PC-9 (cell line): ENCODE measurements at places on chromosomes 3 and 15. TPM values are rescaled to one million over a fixed set of nuclear protein-coding genes. Genes with fewer than 3 reads are reported as not detected.
A peak's percentile ranks its signal among the peaks of the same experiment; 100 is the strongest.

The TGM5 gene
- total RNA-seq, result 0.39 and 1.7 TPM in 2 replicates

The AGBL1 gene
- not detected in 2 replicates for total RNA-seq

The TRH gene
- total RNA-seq, result not detected in 2 replicates

The CHRM5 gene
- total RNA-seq, result not detected in 2 replicates

The TTC21A gene
- 9.0 and 9.5 TPM in 2 replicates for total RNA-seq

The ZNF502 gene
- 2.1 and 2.8 TPM in 2 replicates for total RNA-seq

The SLC24A5 gene
- total RNA-seq, result not detected in 2 replicates

The SAXO2 gene
- total RNA-seq, result 1.7 and 2.7 TPM in 2 replicates

The ACTC1 gene
- total RNA-seq, result not detected in 2 replicates

The HTR3D gene
- total RNA-seq, result not detected in 2 replicates

The TTLL13 gene
- 0.93 and 0.96 TPM in 2 replicates for total RNA-seq

The NOX5 gene
- total RNA-seq, result 0.85 and 1.5 TPM in 2 replicates

The TEX264 gene
- total RNA-seq, result 44.3 and 53.0 TPM in 2 replicates

The SLC30A4 gene
- 2.7 and 3.0 TPM in 2 replicates for total RNA-seq

GRCh38 chr15:80264031-80264430 is 12.0 kb upstream of the CTXND1 start:
- peaks cover 64% of the 10 kb centered on the region for H3K27me3 ChIP-seq
- no peak overlapping the region for H3K27ac ChIP-seq
- DNase-seq, result no peak

DNA sequence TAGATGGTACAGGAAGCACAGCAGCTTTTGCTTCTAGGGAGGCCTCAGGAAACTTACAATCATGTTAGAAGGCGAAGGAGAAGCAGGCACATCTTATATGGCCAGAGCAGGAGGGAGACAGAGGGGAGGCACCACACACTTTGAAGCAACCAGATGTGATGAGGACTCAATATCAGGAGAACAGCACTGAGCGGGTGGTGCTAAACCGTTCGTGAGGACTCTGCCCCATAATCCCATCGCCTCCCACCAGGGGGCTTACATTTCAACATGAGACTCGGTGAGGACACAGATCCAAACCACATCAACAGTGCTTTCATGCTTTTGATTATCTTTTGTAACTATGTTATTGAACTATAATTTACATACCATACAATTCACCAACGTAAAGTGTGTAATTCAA is 7.6 kb upstream of the TMEM44 start:
- H3K4me3 ChIP-seq, result no peak overlapping the region
- no peak overlapping the region for H3K27ac ChIP-seq
- no peak for DNase-seq
- H3K4me1 ChIP-seq, result no peaks in the 10 kb centered on the region
- no peaks in the 10 kb centered on the region for H3K27me3 ChIP-seq

- no peaks in the 10 kb centered on the region for H3K36me3 ChIP-seq
These were observed 5.6 kb downstream of the ZBTB38 start for GRCh38 chr3:141373768-141374526.

DNA sequence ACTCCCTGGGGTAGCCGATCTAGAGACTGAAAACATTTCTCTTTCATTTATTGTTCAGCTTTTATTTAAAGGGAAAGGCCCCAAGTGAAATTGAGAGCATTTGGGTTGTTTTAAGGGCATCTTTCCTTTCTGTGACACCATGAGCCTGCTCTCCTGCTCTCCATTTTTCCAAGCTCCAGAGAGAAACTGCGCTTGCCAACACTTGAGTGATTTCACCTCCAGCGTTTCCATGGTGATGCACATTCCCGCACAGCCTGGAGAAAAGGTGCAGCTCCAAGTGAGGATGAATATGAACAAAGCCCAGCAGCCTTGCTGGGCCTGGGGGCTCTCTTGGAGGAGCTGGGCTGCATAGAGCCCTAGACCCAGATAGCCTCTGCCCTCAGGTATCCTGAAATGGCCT is 159.2 kb upstream of the PPP2R3A start:
- H3K4me1 ChIP-seq, result no peaks in the 10 kb centered on the region
- H3K27me3 ChIP-seq, result peaks cover 43% of the 10 kb centered on the region
- no peak for DNase-seq
- no peaks in the 10 kb centered on the region for H3K36me3 ChIP-seq

GRCh38 chr3:55669133-55669532 is 182.0 kb upstream of the WNT5A start:
- no peak overlapping the region for H3K27ac ChIP-seq
- no peaks in the 10 kb centered on the region for H3K27me3 ChIP-seq
- DNase-seq, result no peak
- H3K4me1 ChIP-seq, result no peaks in the 10 kb centered on the region
- H3K4me3 ChIP-seq, result no peak overlapping the region
- no peaks in the 10 kb centered on the region for H3K36me3 ChIP-seq

GRCh38 chr15:97858296-97858695 is 102.2 kb upstream of the ARRDC4 start:
- H3K27me3 ChIP-seq, result no peaks in the 10 kb centered on the region
- H3K4me3 ChIP-seq, result no peak overlapping the region
- H3K27ac ChIP-seq, result no peak overlapping the region
- H3K4me1 ChIP-seq, result no peaks in the 10 kb centered on the region

DNA sequence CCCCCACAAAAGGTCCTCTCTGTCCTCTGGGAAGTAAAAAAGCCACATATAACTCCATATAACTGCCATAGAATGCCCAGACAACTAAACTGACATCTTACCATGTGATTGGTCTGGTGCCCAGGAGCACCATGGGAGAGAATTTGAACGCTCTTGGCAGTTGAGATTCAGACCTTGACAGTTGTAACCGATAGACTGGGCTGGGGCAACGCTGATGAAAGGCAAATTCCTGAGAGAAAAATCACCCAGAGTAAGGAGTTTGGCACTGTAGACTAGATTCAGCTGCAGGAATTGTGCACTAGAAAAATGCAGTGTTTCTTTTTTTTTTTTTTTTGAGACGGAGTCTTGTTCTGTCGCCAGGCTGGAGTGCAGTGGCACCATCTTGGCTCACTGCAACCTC is 240.5 kb downstream of the SOX2 start:
- no peak overlapping the region for H3K27ac ChIP-seq
- H3K4me1 ChIP-seq, result no peaks in the 10 kb centered on the region
- H3K4me3 ChIP-seq, result no peak overlapping the region

GRCh38 chr3:29186131-29186599 is 94.7 kb upstream of the RBMS3 start:
- no peaks in the 10 kb centered on the region for H3K36me3 ChIP-seq
- H3K4me1 ChIP-seq, result peaks cover 13% of the 10 kb centered on the region; the same call in 1 of the 2 replicates
- no peak overlapping the region for H3K4me3 ChIP-seq
- H3K27me3 ChIP-seq, result no peaks in the 10 kb centered on the region
- peak overlapping the region; percentile 47 for H3K27ac ChIP-seq

DNA sequence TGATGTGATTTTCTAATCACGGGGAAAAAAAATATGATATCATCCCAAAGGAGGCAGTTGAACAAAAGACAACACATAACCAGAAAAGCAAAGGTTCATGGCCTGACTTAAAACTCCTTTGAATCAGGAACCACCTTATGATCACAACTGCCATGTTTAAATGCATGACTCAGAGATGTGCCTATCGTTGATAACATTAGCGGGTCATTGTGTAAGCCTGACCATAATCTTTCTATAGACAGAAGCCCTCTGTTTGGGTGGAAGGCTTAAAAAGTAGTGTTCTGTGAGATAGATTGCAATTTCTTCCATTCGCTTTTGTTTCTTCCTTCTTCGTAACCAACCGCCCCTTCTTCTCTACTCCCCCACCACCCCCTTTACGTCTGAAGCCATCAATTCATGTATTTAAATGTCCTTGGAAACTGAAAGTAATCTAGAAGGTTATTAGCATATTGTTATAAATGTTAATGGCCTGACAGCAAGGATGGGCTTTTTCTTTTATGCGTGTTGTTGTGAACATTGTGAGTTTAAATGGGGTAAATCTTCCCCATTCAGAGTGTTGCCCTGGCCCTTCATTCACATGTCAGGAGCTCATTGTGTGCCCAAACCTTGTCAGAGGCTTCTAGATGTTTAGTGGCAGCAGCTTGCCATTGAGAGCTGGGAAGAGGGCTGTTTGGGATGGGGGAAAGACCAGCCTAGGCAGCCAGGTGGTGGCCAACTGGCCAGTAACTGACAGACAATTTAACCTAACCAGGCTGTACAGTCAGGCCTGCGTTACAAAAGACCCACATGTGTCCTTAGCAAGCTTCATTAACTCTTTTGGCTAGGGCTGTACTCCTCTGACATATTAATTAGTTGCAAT is 64.5 kb downstream of the EPHA3 start:
- no peak overlapping the region for H3K4me3 ChIP-seq
- no peaks in the 10 kb centered on the region for H3K36me3 ChIP-seq
- no peaks in the 10 kb centered on the region for H3K27me3 ChIP-seq
- H3K27ac ChIP-seq, result no peak overlapping the region
- DNase-seq, result no peak

GRCh38 chr3:131728898-131729642 is 226.3 kb upstream of the MRPL3 start:
- DNase-seq, result peak; percentile 64
- H3K4me1 ChIP-seq, result peaks cover 16% of the 10 kb centered on the region
- no peaks in the 10 kb centered on the region for H3K27me3 ChIP-seq
- no peaks in the 10 kb centered on the region for H3K36me3 ChIP-seq

DNA sequence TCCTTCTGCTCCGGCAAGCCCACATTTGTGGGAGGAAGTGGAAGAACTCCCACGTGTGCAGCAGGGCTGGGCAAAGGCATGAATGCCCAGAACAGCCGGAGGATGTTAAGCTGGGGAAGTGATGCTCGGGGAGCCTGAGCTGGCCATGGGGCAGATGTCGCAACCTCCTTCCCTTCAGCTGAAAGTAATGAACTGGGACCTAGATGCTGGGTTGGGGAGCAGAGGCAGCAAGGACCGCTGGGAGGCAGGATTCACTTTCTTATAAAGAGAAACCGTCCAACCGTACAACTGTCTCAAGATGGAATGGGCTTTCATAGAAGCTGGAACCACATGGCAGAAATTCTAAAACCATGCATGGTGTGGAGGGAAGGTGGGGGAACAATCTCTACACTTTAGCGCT is 290.9 kb downstream of the OCA2 start:
- H3K27ac ChIP-seq, result no peak overlapping the region
- H3K27me3 ChIP-seq, result peaks cover 44% of the 10 kb centered on the region
- H3K4me1 ChIP-seq, result no peaks in the 10 kb centered on the region
- H3K4me3 ChIP-seq, result no peak overlapping the region

GRCh38 chr3:18424729-18425640 is at the start of gene SATB1:
Gene SATB1 (minus strand): TSS chr3:18425339. CDS start chr3:18420967, 4,372 bp downstream.
- H3K27ac ChIP-seq, result peak within 1 kb of the TSS; percentile 50
- H3K36me3 ChIP-seq, result no peaks in the 10 kb centered on the region
- peak; percentile 69 for DNase-seq
- peak within 1 kb of the TSS; percentile 86 for H3K4me3 ChIP-seq
- peaks cover 26% of the 10 kb centered on the region for H3K4me1 ChIP-seq
- no peaks in the 10 kb centered on the region for H3K27me3 ChIP-seq

GRCh38 chr15:67085818-67086636 is 20.6 kb downstream of the SMAD3 start:
- H3K27ac ChIP-seq, result 0 out of 2 replicates have a peak overlapping the region, but pooled peaks have one; percentile 30
- no peaks in the 10 kb centered on the region for H3K27me3 ChIP-seq
- H3K4me3 ChIP-seq, result no peak overlapping the region
- H3K4me1 ChIP-seq, result peaks cover 98% of the 10 kb centered on the region
- peaks cover 15% of the 10 kb centered on the region for H3K36me3 ChIP-seq

GRCh38 chr3:37441689-37442088 is 267.3 kb upstream of the LRRFIP2 start:
- peaks cover 21% of the 10 kb centered on the region for H3K27me3 ChIP-seq
- H3K36me3 ChIP-seq, result no peaks in the 10 kb centered on the region
- DNase-seq, result no peak
- no peak overlapping the region for H3K27ac ChIP-seq

GRCh38 chr3:149252272-149252671 is 30.6 kb upstream of the CP start:
- H3K27me3 ChIP-seq, result no peaks in the 10 kb centered on the region
- H3K4me1 ChIP-seq, result peaks cover 14% of the 10 kb centered on the region
- H3K27ac ChIP-seq, result no peak overlapping the region
- no peak overlapping the region for H3K4me3 ChIP-seq
- DNase-seq, result no peak

- H3K27ac ChIP-seq, result no peak overlapping the region
- H3K4me3 ChIP-seq, result no peak overlapping the region
- no peaks in the 10 kb centered on the region for H3K36me3 ChIP-seq
- DNase-seq, result no peak
- peaks cover 90% of the 10 kb centered on the region for H3K27me3 ChIP-seq
- no peaks in the 10 kb centered on the region for H3K4me1 ChIP-seq
These were observed 48.2 kb downstream of the CRYGS start for GRCh38 chr3:186496016-186496415.

GRCh38 chr15:38622908-38623307 is 58.3 kb upstream of the RASGRP1 start:
- H3K4me3 ChIP-seq, result no peak overlapping the region
- H3K36me3 ChIP-seq, result no peaks in the 10 kb centered on the region
- no peaks in the 10 kb centered on the region for H3K27me3 ChIP-seq
- 0 out of 2 replicates have a peak, but pooled peaks cover 5% of the 10 kb centered on the region for H3K4me1 ChIP-seq

- no peak overlapping the region for H3K27ac ChIP-seq
- peaks cover 4% of the 10 kb centered on the region; the same call in 1 of the 2 replicates for H3K4me1 ChIP-seq
- DNase-seq, result no peak
These were observed 21.5 kb upstream of the MYO1E start for GRCh38 chr15:59394166-59394661.

GRCh38 chr15:45715528-45715927 is 80.7 kb downstream of the SQOR start:
- H3K27me3 ChIP-seq, result 0 out of 2 replicates have a peak, but pooled peaks cover 6% of the 10 kb centered on the region
- no peak overlapping the region for H3K27ac ChIP-seq
- no peaks in the 10 kb centered on the region for H3K36me3 ChIP-seq
- H3K4me3 ChIP-seq, result no peak overlapping the region

GRCh38 chr3:185984203-185984602 is 46.4 kb upstream of the TRA2B start:
- H3K27me3 ChIP-seq, result no peaks in the 10 kb centered on the region
- no peaks in the 10 kb centered on the region for H3K4me1 ChIP-seq
- no peak overlapping the region for H3K4me3 ChIP-seq
- H3K36me3 ChIP-seq, result peaks cover 12% of the 10 kb centered on the region; the same call in 1 of the 2 replicates
- H3K27ac ChIP-seq, result no peak overlapping the region

DNA sequence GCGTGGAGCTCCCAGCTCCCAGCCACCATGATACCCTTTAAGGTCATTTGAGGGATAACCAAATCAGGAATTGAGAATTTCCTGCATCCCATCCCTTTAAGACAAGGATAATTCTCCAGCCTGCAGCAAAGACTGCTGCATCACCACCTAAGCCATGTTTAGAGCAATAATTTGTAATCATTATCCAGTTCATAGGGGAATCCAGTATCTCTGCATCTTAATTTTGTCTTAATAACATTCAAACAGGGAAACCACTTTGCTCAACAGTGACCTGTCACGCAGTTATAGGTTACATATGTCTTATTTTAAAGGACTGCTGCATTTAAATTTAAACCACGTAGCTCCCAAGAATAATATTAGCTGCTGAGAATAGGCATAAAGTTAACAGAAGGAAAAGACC is 188.4 kb downstream of the SSR3 start:
- H3K4me1 ChIP-seq, result no peaks in the 10 kb centered on the region
- no peaks in the 10 kb centered on the region for H3K36me3 ChIP-seq
- H3K4me3 ChIP-seq, result no peak overlapping the region
- no peak for DNase-seq
- H3K27me3 ChIP-seq, result 0 out of 2 replicates have a peak, but pooled peaks cover 7% of the 10 kb centered on the region

GRCh38 chr15:64131547-64131946 is 20.0 kb upstream of the SNX22 start:
- H3K36me3 ChIP-seq, result no peaks in the 10 kb centered on the region
- H3K4me1 ChIP-seq, result no peaks in the 10 kb centered on the region
- H3K27ac ChIP-seq, result no peak overlapping the region
- H3K4me3 ChIP-seq, result no peak overlapping the region
- DNase-seq, result no peak

- no peaks in the 10 kb centered on the region for H3K36me3 ChIP-seq
- DNase-seq, result no peak
- no peak overlapping the region for H3K4me3 ChIP-seq
- H3K4me1 ChIP-seq, result no peaks in the 10 kb centered on the region
These were observed 117.0 kb upstream of the ARL6 start for GRCh38 chr3:97647441-97647982.
